ENCODE measurements at places on chromosomes 2 and 18. TPM values are rescaled to one million over a fixed set of nuclear protein-coding genes. Genes with fewer than 3 reads are reported as not detected.

Gene PLCD4
- not detected for polyA plus RNA-seq

Gene PLA2R1
- polyA plus RNA-seq = not detected

Gene UGT1A3
- polyA plus RNA-seq = not detected

Gene ATP9B
- polyA plus RNA-seq = 16.9 TPM

Data from immature natural killer cell (primary cell).